ENCODE measurements at places on chromosomes 11 and 22. TPM values are rescaled to one million over a fixed set of nuclear protein-coding genes. Genes with fewer than 3 reads are reported as not detected.

CD248 gene
- under 0.01 TPM for total RNA-seq

OSM gene
- total RNA-seq: not detected

ZFPL1 gene
- 52.4 TPM for total RNA-seq

ANKK1 gene
- 0.26 TPM for total RNA-seq

- DNase-seq: no peak
Observed at GRCh38 chr11:126756855-126757254, 243.7 kb downstream of the KIRREL3 start.

DNA sequence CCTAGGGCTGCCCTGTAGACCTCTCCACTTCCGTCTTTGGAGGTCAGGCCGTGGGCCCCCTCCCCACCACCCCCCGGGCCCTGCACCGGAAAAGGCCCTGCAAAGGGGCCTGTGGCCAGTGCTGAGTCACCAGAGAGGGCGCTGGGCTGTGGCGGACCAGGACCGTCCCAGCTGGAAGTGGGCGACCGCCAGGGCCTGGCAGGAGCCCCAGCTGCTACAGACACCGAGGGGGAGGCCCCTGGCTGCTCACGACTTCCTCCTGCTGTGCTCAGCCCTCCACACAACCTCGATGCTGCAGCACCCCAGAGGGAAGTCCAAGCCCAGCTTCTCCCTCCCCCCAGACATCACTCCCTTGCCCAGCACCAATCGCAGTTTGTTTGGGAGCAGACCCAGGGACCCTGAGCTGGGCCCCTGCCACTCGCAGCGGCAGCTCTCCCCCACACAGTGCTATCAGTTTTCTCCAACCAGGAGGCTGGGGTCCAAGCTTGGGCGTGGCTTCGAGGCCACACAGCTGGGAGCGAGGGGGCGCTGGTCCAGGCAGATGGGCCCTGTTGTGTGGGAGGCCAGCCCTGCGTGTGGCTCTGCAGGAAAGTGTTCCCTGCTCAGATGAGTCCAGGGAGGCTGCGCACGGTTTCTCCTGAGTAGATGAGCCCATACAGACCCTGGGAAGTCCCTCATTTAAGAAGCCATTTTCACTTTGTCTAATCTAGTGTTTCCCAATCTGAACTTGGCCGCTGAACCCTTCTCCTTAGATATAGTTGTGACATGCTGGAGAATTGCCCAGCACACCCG, 5.6 kb upstream of the SH3BP1 start:
- DNase-seq: no peak

DNA sequence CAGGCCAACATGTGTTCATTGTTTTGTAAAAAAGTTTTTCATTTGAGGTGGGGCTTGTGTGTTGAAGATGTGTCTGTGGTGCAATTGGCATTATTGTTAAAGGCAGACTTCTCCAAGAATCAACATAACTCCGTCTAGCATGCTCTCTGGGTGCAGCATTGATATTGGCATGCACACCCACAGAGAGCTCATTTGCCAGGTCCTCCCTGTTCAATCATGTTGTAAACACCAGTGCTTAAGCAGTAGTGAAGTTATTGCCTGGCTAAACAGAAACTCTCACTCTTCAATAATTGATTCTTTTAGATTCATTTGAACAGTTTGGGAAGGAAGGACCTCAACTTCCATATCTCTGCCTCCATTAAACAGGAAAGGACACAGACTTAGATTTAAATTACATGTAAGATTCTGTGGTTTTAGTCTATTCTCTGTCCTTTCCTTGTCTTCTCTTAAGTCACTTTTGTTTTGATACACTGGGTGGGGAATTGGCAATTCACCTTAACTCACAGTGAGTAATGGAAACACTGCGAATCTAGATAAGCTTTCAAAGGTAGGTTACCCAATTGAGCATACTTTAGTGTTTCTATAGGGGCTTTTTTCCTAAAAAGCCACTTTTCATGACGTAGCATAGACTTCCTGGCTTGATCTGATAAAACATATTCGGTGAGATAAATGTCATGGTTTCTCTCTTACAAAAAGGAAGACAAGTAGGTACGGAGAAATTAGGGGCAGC, 30.8 kb upstream of the EXPH5 start:
- no peak for DNase-seq

DNA sequence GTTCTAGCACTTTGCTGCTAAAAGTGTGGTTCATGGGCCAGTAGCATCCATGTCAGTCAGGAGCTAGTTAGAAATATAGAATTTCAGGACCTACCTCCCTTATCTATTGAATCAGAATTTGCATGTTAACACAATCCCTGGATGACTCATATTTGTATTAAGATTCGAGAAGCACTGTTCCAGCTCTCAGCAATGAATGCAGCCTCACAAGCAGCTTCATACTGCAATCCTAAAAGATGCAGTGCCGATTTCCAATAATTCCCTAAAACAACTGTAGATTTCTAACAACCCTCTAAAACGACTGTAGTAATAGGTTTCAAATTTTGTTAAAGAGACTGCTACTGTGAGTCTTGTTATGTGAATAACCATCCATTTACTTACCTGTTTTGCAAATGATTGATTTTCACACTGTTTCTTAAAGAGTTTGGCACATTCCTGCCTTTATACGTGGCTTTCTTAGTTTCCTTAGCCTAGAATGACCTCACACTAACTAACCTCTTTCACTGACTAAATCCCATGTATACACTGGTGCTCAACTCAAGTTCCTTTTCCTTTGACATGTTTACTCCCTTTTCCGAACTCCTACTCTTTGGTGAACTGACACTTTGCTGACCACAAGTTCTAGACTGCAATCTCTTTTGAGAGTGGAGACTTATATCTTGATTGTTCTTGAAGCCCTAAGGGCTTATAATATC, 511.8 kb downstream of the METTL15 start:
- peak; percentile 93 for DNase-seq

DNA sequence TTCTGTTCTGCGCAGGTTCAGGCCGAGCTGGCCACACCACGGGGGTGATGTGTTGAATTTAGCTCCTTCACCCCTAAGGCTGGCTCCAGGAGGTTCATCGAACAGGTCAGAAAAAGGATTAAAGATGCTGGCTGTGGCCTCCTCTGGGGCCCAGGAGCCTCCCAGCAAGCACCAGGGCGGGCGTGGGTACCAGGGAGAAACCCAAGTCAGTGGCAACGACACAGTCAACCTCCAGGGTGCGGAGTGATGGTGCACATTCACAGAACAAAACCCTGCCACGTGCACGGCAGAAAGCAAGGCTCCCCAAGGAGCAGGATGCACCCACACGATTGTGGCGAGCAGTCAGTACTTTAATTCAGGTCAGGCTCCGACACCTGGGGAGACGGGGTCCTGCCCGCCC, 10.8 kb downstream of the C11orf24 start:
- DNase-seq: no peak

DNA sequence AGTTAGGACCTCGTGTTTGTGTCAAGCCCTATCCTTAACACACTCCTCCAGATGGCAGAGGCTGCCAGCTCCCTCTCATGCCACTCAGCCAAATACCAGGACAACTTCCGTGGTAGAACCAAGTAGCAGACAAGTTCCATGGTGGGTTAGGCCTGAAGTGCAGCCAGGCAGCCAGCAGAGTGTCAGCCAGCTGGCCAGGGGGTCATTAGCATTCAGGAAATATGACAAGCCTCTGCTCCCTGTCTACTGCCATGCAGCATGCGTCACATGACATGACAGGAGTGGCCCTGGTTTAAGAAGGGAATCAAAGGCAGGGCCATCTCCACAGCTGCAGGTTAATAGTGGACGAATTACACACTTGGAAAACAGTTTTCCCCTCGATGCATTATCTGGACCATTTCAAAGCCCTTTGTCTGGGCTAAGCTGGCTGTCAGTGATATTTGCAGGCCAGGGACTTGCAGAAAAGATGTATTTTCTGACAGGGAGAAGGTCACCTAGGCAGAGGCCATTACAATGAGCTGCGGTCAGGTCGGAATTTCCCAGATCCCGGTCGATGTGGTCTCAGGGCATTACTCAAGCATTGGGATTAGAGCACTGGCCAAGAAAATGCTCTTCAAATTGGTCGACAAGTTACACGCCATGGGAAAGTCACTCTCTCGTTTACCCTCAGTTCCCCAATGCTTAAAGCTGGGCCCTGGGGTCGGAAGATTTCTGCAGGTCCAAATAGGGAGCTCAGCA, 461.7 kb upstream of the CADM1 start:
- DNase-seq: no peak

All from bronchial epithelial cell (primary cell).